ENCODE measurements at places on chromosomes 4 and X.

DNA sequence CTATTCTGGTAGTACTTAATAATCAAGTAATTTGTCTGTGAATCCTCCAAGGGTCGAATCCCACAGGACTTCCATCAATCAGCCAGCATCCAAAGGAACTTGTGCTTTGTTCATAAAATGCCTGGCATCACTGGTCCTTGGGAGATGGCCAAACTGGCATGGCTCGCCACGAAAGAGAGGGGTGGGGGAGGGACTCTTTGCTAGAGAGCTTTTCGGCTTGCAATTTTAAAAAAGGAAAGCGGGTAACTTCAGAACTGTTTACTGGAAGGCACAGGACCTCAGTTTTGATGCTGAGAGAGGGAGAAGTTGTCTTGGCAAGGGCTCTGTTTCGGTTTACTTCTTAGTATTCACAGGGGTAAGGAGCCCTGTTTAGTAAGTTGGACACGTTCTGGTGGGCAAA lies 79.4 kb upstream of the FHL1 start:
- DNase-seq = no peak

DNA sequence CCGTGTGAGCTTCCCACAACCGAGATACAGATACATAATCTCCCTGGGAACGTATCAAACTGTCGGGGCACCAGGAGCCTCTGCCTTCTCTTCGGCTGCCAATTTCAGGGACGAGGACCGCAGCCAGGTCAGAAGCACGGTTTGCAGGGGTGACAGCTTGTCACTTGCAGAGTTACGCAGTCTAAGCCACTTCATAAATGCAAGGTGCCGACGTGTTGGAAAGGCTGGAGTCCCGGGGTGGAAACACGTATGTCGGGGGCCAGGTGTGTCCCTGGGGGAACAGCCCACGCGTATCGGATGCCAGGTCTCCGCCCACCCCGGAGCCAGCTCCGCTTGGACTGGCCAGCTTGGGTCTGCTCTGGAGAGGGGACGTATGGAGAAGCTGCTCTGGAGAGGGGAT lies 76.3 kb upstream of the SHOX start:
- DNase-seq = no peak

- no peak for DNase-seq
These were observed 295.9 kb downstream of the KCNIP4 start for GRCh38 chr4:21652508-21653231.

DNA sequence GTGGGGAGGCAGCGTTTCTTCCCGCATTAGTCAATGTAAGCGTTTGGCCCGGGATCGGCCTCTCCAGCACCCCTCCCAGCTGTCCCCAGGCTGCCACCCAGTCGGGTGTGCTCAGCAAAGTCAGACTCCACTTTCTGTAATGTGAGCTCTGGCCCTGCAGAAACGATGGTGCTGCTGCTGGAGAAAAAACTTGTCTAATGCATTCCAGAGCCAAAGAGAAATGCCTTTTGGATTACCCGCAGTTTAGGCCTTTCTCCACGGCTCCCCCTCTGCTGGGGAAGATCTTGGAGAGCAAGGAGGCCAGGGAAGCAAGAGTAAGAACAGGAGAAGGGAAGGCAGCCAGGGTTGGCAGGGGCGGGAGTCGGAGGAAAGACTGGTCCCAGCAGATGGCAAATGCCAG lies 55.2 kb downstream of the ELF4 start:
- no peak for DNase-seq

- DNase-seq = no peak
These were observed 155.8 kb downstream of the RPA4 start for GRCh38 chrX:97039363-97040029.
